Fibroblast of lung (primary cell): ENCODE measurements at places on chromosomes 16 and 17.

- H3K4me1 ChIP-seq, result no peaks in the 10 kb centered on the region
- H3K4me3 ChIP-seq, result no peak overlapping the region
- peak; percentile 33 for DNase-seq
- no peaks in the 10 kb centered on the region for H3K36me3 ChIP-seq
- H3K27me3 ChIP-seq, result no peaks in the 10 kb centered on the region
- no peak overlapping the region for H3K27ac ChIP-seq
These were observed 44.7 kb upstream of the PRSS54 start for GRCh38 chr16:58339452-58339981.

- H3K4me3 ChIP-seq, result no peak overlapping the region
- peaks cover 2% of the 10 kb centered on the region for H3K4me1 ChIP-seq
- H3K27me3 ChIP-seq, result no peaks in the 10 kb centered on the region
- no peak for DNase-seq
- peaks cover 12% of the 10 kb centered on the region for H3K36me3 ChIP-seq
- no peak overlapping the region for H3K27ac ChIP-seq
These were observed 30.9 kb downstream of the TBCD start for GRCh38 chr17:82782657-82783207.

DNA sequence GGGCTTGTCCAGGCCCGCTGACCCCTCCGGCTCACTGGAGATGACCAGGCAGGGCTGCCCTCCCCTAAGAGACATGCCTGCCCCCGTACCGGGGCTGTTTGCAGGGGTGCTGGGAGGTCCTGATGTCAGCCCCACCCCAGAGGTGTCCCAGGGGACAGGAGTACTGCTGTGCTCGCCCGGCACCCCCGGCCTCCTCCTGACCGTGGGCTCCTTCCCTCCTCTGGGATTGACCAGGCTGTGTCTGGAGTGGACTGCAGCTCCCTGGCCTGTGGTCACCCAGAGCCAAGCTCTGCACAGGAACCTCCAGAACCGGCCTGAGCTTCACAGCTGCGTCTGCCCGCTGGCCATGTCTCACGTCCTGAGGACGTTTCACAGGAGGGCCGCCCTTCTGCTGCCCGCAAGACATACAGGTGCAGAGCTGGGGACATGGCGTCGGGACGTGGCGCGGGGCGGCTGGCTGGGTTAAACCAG is 53.2 kb downstream of the LMF1 start:
- peaks cover 7% of the 10 kb centered on the region for H3K4me1 ChIP-seq
- no peak overlapping the region for H3K27ac ChIP-seq
- no peak overlapping the region for H3K4me3 ChIP-seq
- H3K27me3 ChIP-seq, result no peaks in the 10 kb centered on the region
- DNase-seq, result no peak

DNA sequence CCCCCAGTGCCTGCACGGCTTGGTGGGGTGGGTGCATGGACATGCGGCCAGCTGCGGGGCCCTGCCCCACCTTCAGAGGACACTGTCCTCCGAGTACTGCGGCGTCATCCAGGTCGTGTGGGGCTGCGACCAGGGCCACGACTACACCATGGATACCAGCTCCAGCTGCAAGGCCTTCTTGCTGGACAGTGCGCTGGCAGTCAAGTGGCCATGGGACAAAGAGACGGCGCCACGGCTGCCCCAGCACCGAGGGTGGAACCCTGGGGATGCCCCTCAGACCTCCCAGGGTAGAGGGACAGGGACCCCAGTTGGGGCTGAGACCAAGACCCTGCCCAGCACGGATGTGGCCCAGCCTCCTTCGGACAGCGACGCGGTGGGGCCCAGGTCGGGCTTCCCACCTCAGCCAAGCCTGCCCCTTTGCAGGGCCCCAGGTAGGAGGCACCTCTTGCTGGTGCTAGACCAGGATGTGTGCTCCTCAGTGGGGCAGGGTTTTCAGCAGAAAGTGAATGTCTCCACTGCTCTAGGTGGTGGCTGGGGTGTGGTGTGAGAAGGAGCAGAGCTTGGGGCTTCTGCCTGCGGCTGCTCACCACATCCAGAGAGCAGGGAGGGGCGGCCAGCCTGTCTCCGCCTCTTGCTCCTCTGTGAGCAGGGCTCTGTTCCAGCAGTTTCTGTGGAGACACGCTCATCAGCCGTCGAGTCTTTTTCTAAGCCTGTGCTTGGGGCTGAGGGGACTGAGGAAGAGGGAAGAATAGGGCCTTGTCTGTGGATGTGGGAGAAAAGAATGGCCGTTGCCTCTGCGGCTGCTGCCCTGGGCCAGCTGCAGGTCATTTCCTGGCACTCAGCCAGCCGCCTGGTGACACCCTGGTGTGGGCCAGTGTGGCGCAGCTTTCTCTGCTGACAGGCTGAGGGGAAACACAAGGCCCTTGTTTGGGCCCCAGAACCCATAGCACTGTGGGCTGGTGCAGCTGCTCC is 2.2 kb downstream of the ZNF276 start:
- H3K4me1 ChIP-seq, result peaks cover 20% of the 10 kb centered on the region
- H3K27me3 ChIP-seq, result no peaks in the 10 kb centered on the region
- DNase-seq, result peak; percentile 49
- H3K27ac ChIP-seq, result no peak overlapping the region
- peak overlapping the region; percentile 67 for H3K4me3 ChIP-seq

GRCh38 chr17:44212507-44213402 is 6.7 kb downstream of the UBTF start:
- H3K4me3 ChIP-seq, result no peak overlapping the region
- H3K27me3 ChIP-seq, result no peaks in the 10 kb centered on the region
- peaks cover 47% of the 10 kb centered on the region for H3K36me3 ChIP-seq
- DNase-seq, result no peak
- H3K27ac ChIP-seq, result no peak overlapping the region

- peaks cover 18% of the 10 kb centered on the region for H3K4me1 ChIP-seq
- H3K36me3 ChIP-seq, result peaks cover 2% of the 10 kb centered on the region
- peak overlapping the region; percentile 97 for H3K27ac ChIP-seq
- no peak for DNase-seq
- H3K4me3 ChIP-seq, result peak overlapping the region; percentile 84
These were observed 2.2 kb downstream of the DCUN1D3 start for GRCh38 chr16:20897922-20898321.

GRCh38 chr16:11128211-11129141 is 127.5 kb downstream of the SOCS1 start:
- peaks cover 5% of the 10 kb centered on the region for H3K36me3 ChIP-seq
- no peaks in the 10 kb centered on the region for H3K27me3 ChIP-seq
- H3K4me3 ChIP-seq, result no peak overlapping the region
- DNase-seq, result peak; percentile 54
- peak overlapping the region; percentile 71 for H3K27ac ChIP-seq

DNA sequence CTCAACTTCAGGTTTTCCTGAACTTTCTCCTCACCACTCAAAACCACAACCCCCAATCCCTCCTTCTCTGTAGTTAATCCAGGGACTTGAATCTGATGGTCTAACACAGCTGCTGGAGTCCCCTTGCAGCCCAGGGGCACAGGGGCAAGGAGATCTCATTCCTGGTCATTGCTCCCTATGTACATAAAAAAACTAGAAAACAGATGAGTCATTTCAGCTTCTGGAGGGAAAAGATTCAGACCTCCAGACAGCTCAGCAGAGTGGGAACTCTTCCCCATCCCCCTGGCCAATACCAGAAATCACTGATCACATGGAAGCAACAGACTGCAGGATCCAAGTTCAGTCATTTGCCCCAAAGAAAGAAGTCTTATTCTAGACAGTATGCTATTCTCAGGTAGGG is 62.1 kb downstream of the DYNLRB2 start:
- H3K27ac ChIP-seq, result no peak overlapping the region
- H3K36me3 ChIP-seq, result no peaks in the 10 kb centered on the region
- DNase-seq, result no peak
- H3K4me3 ChIP-seq, result no peak overlapping the region
- H3K27me3 ChIP-seq, result no peaks in the 10 kb centered on the region

GRCh38 chr17:27381007-27381501 is 75.2 kb upstream of the KSR1 start:
- peaks cover 16% of the 10 kb centered on the region for H3K4me1 ChIP-seq
- no peak overlapping the region for H3K27ac ChIP-seq
- peak; percentile 48 for DNase-seq
- H3K27me3 ChIP-seq, result no peaks in the 10 kb centered on the region
- H3K4me3 ChIP-seq, result no peak overlapping the region

DNA sequence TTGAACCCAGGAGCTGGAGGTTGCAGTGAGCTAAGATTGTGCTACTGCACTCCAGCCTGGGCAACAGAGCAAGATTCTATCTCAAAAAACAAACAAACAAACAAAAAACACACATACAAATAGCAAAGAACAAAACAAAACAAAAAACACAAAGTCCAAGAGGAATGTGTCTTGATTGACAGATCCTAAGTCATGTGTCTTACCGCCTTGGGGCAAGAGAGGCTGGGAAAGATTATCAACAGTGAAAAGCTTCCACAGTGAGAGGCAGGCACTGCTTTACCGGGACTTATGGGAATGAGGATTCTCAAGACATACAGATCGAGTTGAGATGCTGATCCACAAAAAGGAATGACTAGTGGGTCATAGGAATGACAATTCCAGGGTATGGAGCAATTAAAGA is 62.7 kb upstream of the GAS7 start:
- H3K27me3 ChIP-seq, result no peaks in the 10 kb centered on the region
- H3K27ac ChIP-seq, result no peak overlapping the region
- no peak for DNase-seq
- no peak overlapping the region for H3K4me3 ChIP-seq
- no peaks in the 10 kb centered on the region for H3K36me3 ChIP-seq
- no peaks in the 10 kb centered on the region for H3K4me1 ChIP-seq

DNA sequence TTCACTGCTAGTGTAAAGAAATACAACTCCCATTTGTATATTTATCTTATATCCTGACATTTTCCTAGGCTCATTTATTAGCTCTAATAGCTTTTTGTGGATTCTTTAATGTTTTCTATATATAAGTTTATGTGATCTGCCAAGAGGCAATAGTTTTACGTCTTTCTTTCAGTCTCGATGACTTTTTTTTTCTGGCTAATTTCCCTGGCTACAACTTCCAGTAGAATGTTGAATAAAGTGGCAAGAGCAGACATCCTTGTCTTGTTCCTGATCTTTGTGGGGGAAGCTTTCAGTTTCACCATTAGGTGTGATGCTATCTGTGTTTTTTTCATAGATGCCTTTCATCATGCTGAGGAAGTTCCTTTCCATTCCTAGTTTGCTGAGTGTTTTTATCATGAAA is 43.9 kb upstream of the ABCA3 start:
- no peak overlapping the region for H3K27ac ChIP-seq
- no peaks in the 10 kb centered on the region for H3K36me3 ChIP-seq
- H3K27me3 ChIP-seq, result peaks cover 2% of the 10 kb centered on the region

DNA sequence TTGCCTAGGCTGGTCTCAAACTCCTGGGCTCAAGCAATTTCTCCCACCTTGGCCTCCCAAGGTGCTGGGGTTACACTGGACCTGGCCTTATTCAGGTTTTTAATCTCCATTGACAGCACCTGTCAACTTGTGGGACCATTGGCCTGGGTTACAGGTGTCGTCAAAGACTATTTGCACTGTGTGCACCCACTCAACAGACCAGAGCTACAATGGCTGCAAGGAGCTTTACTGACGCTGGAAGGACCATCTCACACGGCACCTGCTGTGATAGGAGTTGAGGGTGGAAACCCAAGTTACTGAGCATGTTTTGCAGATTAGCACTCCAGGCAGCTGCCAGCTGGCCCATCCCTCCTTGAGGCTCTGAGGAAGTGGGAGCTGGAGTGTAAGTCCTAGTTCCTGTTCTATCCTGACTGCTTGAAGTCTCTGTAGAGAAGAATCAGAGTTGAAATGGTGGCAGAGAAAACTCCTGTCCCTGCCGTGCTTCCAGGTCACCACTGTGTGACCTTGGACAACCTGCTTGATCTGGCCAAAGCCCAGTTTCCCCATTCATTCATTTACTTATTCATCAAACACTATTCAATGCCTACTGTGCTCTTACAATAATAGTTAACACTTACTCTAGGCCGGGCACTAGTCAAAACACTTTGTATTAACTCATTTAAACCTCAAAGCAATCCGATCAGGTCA is 42.4 kb upstream of the LONP2 start:
- no peak overlapping the region for H3K27ac ChIP-seq
- no peaks in the 10 kb centered on the region for H3K4me1 ChIP-seq
- peaks cover 2% of the 10 kb centered on the region for H3K27me3 ChIP-seq
- no peaks in the 10 kb centered on the region for H3K36me3 ChIP-seq
- H3K4me3 ChIP-seq, result no peak overlapping the region

GRCh38 chr16:73202161-73202729 is 154.3 kb upstream of the ZFHX3 start:
- no peak overlapping the region for H3K4me3 ChIP-seq
- H3K27ac ChIP-seq, result peak overlapping the region; percentile 50
- H3K27me3 ChIP-seq, result no peaks in the 10 kb centered on the region
- H3K36me3 ChIP-seq, result no peaks in the 10 kb centered on the region

- peak overlapping the region; percentile 75 for H3K27ac ChIP-seq
- H3K27me3 ChIP-seq, result no peaks in the 10 kb centered on the region
- peak; percentile 52 for DNase-seq
- peaks cover 50% of the 10 kb centered on the region for H3K4me1 ChIP-seq
These were observed 163.3 kb downstream of the PRKCA start for GRCh38 chr17:66465701-66466100.

DNA sequence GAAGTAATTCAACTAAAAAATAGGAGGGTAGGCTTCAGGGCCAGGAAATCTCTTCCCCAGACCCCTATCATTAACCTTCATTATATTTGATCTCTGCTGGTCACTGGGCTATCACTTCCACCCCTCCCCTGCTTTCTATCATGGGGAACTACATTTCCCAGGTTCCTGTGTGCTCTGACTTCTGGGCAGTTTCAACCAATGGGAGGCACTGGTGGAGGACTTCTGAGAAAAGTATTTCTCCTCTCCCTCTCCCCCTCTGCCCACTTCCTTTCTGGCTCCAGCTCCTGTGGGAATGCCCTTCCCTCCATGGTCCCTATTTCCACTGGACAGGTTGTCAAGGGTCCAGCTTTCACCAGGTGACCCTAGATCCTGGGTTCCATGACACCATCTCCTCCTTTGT is 364.4 kb downstream of the C16orf95 start:
- H3K4me3 ChIP-seq, result no peak overlapping the region
- H3K27me3 ChIP-seq, result no peaks in the 10 kb centered on the region
- DNase-seq, result peak; percentile 55
- no peaks in the 10 kb centered on the region for H3K36me3 ChIP-seq

- H3K4me1 ChIP-seq, result peaks cover 3% of the 10 kb centered on the region
- no peaks in the 10 kb centered on the region for H3K27me3 ChIP-seq
These were observed 956 bp upstream of the IST1 start for GRCh38 chr16:71894229-71894920.

DNA sequence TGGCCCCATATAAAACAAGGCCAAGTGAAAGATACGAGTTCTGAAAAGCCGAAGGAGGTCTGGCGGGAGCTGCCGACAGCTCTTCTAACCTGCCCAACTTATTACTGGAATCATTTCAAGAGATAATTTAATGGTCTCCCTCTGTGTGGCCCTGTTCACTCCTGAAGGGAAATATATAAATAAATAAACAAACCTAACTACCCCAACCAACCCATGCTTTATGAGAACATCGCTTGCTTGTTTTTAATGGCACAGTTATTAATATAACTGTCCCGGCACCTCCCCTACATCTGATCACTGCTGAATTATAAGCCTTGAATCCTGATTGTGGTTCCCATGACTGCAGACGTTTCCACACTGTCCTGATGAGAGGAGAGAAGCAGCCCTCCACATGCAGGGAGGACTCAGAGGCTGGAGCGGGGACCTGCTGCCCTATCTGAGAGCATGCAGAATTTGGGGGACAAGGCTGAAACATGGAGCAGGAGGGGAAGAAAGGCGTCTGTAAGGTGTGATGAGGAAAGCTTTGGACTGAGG is 22.2 kb downstream of the CDK5RAP3 start:
- H3K4me1 ChIP-seq, result peaks cover 2% of the 10 kb centered on the region
- H3K27ac ChIP-seq, result no peak overlapping the region
- H3K4me3 ChIP-seq, result no peak overlapping the region
- no peaks in the 10 kb centered on the region for H3K36me3 ChIP-seq
- H3K27me3 ChIP-seq, result peaks cover 6% of the 10 kb centered on the region

GRCh38 chr17:81124377-81124776 is 40.9 kb upstream of the PVALEF start:
- H3K4me3 ChIP-seq, result no peak overlapping the region
- no peak overlapping the region for H3K27ac ChIP-seq
